Activated CD4-positive, CD25-positive, alpha-beta regulatory T cell (primary cell): ENCODE measurements at places on chromosomes 5 and 9.

- DNase-seq: no peak
These were observed 40.1 kb upstream of the RNF180 start for GRCh38 chr5:64125521-64125920.

- DNase-seq: no peak
These were observed 306.7 kb upstream of the BRINP1 start for GRCh38 chr9:119675951-119676350.

- no peak for DNase-seq
These were observed 12.1 kb upstream of the ATP6V0E1 start for GRCh38 chr5:172971482-172971881.

GRCh38 chr5:110716247-110717245, 9.9 kb downstream of the TMEM232 start:
- DNase-seq: no peak

DNA sequence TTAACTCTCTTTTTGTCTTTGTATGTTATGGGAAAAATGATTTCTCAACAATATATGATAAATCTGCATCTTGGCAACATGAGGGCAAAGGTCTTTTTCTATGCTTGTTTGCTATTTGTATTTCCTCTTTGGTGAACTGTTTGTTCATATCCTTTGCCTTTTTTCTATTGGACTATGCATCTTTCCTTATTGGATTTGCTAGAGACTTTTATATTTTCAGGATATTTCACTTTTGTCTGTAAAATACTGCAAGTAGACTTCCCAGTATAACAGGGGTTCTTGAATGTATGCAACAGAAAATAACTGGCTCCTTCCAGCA, 69.4 kb upstream of the SSBP2 start:
- DNase-seq: no peak

GRCh38 chr5:14206028-14206725, 63.0 kb downstream of the TRIO start:
- no peak for DNase-seq

DNA sequence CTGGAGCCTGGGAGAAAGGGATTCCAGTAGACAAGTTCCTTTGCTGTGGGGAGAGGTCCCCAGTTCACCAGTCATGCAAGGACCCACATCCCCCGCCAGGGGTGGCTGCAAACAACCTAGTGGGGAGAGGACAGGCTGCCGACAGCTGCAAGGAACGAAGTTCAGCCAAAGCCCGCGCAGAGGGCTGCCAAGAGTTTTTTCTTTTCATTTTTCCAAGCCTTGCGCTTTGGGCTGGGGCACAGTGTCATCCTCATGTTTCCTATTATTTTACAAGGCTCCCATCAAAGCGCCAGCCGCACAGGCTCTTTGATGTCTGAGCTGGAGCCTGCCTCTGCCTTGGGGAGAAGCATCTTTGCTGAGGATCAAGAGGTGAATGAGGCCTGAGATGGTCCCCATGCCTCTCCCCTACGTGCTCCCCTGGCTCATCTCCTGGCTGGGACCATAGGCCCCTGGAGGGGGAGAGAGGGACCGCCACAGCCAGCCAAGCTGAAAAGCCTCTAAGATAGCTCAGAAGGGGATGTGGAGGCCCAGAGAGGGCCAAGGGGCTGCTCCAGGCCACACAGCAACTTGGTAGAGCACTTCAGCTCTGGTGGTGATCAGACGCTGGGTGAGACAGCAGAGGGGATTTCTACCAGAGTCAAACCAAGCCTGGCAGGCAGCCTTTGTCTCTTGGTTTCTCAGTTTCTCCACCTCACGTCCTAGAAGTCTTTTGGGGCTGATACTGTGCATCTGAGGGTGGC, 50.4 kb upstream of the SYNPO start:
- no peak for DNase-seq

DNA sequence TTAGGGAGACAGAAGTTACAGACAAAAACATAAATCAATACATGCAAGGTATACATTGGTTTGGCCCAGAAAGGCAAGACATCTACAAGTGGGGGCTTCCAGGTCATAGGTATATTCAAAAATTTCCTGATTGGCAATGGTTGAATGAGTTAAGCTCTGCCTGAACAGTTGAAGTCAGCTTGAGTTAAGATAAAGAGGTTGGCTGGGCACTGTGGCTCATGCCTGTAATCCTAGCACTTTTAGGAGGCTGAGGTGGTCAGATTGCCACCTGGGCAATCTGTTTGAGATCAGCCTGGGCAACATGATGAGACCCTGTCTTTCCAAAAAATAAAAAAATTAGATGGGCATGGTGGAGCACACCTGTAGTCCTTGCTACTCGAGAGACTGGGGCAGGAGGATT, 16.3 kb downstream of the TMC1 start:
- no peak for DNase-seq

GRCh38 chr5:35938568-35939227, at the start of gene CAPSL:
CAPSL (minus strand) TSS chr5:35938622; CDS start chr5:35921120, 17,502 bp downstream.
- no peak for DNase-seq

DNA sequence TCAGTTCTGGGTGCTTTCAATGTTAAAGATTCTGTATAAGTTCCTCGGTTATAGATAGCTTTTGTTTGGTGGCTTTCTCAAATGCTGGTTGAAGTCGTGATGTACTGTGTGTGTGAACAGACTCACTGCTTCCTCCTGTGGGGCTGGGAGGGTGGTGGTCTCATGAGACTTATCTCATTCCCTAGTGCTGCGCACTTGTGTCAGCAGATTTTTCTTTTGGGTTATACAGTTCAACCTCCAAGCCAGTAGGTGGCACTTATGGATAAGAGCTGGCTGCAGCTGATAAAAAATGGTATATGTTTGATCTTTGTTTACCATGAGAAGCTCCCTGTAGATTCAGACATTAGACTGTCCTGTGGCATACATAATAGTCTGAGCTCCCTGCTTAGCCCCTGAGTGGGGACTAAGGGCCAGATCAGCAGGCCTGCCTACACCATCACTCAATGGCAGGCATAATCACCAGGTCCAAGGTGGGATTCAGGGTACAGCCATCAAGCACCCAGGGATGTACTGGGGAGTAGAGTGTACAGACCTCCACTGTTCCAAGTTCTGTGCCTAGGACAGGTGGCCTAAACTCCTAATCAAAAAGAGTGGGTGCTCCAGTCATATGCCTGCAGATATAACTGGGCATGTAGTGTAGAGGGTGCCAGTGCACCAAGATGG, 174.2 kb downstream of the OXCT1 start:
- DNase-seq: no peak

DNA sequence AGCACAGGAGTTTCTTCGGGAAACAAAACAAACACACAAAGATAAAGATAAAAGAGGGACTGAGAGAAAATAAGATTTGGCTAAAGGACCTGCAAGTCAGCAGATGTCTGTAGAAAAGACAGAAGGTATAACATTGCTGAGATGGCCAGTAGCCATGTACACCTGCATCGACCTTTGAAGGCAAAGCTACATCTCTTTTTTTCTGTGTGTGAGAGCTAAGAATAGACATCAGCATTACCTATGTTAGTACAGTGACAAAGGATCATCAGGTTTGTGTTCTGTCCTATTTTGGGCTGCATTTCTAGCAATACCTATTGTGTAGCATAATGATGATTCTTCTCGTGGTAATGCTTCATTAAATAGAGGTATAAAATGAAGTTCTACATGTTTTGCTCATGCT, 64.9 kb downstream of the KDM4C start:
- DNase-seq: no peak

- DNase-seq: no peak
These were observed 51.5 kb downstream of the AGXT2 start for GRCh38 chr5:34996261-34996660.

DNA sequence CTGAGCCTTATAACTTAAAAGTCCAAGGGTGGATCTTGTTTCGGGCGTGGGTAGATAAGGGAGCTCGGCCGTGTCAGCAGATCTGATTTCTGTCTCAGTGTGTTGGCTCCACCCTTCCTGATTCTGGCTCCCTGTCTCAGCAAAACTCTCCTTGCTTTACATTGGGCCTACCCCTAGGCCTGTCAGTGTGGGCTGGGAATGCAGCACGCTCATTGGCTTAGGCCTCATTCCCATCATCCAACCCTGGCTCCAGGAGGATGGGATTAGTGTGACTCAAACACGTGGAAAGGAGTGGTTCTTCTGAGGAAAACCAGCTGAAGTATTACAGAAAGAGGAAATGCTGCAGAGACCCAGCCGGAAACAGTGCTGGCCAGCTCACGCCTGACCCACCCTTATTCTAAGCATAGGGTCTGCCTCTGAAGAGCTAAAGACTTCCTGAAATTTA, 59.9 kb downstream of the ZFAND5 start:
- no peak for DNase-seq

DNA sequence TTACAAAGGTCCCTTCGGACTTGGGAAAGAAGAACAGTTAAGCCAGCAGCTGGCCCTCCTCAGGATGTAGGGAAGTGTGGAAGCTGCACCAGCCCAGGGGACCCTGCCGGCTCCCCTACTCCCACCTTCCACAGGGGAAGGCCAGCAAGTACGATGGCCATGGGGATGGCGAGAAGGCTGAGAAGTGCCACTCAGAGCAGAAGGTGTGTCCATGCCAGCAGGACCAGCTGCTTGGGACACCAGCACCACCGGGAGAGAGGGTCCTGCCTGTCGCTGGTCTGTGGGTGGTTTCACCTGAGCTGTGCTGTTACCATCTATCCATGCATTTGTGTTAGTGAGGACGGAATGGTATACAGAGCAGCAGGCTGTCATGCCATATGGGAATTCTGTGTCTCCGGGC, 148.6 kb upstream of the PHYKPL start:
- DNase-seq: no peak

GRCh38 chr5:173317852-173318251, 10.4 kb downstream of the STC2 start:
- DNase-seq: no peak

GRCh38 chr9:98427491-98427890, 172.0 kb upstream of the TBC1D2 start:
- no peak for DNase-seq

DNA sequence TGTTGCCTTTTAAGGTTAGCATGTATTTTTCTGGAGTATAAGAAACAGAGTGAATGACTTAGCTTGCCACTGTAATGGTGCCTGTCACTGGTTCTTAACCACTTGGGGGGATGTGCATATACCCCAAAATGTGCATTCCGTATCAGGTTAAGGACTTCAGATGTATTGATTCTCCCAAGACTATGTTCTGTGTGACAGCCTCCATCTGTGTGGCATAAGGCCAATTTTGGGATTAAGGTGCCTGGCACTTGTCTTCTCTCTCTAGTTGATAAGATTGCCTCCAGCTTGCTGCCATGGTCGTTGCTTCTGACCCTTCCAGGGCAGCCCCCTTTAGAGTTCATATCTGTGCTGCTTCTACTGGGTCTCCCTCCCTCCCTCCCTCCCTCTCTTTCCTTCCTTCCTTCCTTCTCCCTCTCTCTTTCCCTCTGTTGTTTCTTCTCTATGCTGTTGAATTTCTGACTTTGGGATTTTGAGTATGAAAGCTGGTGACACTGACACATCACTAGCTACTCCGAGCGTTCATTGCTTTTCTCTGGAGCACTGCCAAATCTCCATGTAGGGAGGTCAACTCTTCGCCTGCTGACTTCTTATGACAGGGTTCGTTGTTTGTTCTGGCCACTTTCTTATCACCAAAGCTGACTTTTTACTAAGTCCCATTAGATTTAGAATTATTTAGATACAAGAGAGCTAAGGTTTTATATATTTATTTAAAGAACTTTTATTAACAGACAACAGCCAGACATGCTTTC, 31.0 kb downstream of the TNFAIP8 start:
- DNase-seq: no peak

DNA sequence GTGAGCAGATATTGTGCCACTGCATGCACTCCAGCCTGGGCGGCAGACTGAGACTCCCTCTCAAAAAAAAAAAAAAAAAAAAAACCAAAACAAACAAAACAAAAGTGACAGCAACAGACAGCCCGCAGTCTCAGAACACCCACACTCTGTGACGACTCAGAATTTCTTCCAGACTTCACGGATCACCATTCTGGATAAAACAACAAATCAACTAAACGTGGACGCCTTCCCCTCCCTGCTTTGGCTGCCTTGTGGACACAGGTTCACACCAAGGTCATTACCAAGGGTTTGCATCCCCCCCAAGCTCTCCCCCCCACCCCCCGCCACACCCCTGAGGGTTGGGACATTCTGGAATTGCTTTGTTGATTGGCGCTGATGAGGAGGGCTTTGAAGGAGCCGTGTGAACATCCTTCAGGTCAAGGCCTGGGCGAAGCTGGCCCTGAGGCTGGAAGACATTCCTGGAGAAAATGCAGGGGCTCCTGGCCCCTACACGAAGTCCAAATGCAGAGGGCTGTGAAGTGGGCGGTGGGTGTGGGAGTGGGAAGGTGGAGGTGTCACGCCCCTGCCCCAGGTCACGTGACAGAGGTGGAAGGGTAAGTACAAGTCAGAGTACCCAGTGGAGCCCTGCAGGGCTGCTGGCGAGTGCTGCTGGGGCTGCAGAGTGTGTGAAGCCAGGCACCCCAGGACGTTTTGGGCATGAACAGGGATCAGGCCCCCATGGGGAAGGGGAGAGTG, 10.1 kb downstream of the LCN10 start:
- no peak for DNase-seq

DNA sequence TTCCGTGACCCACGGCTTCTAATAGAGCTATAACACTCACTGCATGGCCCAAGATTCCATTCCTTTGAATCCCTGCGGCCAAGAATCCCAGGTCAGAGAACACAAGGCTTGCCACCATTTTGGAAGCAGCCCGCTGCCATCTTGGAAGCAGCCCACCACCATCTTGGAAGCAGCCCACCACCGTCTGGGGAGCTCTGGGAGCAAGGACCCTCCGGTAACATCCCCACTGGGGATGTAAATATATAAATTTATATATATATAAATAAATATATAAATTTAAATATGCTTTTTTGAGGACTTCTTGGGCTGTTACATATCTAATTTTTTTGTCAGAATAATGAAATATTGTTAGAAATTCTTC, 122.4 kb downstream of the FAM170A start:
- no peak for DNase-seq

- no peak for DNase-seq
These were observed 222.2 kb upstream of the IRX1 start for GRCh38 chr5:3373391-3373790.

DNA sequence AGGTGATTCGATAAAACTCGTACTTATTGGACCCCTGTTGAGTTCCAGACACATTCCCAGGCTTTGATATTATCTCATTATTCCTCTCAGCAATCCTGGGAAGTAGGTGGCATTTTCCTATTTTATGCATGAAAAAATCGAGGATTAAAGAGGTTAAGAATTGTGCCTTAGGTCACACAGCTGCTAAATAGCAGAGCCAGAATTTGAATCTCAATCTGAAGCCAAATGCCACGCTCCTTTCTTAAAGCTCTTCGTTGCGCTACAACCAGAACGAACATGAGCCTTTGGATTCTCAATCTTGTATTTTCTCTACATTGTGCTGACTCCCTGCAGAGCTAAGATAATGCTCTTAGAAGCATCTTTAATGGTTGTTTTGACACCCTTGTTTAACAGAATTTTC, 527.8 kb upstream of the TLE4 start:
- DNase-seq: no peak

DNA sequence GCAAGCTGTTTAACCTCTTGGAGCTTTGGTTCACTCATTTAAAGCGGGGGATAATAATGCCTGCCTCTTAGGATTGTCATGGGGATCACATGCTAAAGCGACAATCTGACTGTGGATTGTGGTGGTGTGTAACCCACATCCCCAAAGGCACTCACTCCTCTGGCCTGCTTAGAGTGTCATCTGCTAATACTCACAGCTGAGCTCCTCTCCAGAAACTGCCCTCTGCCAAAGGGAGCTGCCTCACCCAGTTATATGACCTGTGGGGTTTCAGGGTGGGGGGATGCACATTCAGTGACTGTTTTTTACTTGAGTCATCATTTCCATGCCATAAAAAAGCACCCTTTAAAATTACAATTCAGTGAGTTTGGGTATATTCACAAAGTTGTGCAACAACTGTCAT, 110.0 kb upstream of the SPOCK1 start:
- DNase-seq: no peak

- no peak for DNase-seq
These were observed 2.5 kb downstream of the FBXO4 start for GRCh38 chr5:41927604-41928003.
